ENCODE measurements at places on chromosomes 5 and 9. TPM values are rescaled to one million over a fixed set of nuclear protein-coding genes. Genes with fewer than 3 reads are reported as not detected.

- H3K4me3 ChIP-seq = no peak overlapping the region
- H3K36me3 ChIP-seq = no peaks in the 10 kb centered on the region
- no peak overlapping the region for H3K27ac ChIP-seq
- H3K27me3 ChIP-seq = no peaks in the 10 kb centered on the region
- DNase-seq = no peak
Observed at GRCh38 chr9:71740199-71740598, 28.1 kb downstream of the CEMIP2 start.

DNA sequence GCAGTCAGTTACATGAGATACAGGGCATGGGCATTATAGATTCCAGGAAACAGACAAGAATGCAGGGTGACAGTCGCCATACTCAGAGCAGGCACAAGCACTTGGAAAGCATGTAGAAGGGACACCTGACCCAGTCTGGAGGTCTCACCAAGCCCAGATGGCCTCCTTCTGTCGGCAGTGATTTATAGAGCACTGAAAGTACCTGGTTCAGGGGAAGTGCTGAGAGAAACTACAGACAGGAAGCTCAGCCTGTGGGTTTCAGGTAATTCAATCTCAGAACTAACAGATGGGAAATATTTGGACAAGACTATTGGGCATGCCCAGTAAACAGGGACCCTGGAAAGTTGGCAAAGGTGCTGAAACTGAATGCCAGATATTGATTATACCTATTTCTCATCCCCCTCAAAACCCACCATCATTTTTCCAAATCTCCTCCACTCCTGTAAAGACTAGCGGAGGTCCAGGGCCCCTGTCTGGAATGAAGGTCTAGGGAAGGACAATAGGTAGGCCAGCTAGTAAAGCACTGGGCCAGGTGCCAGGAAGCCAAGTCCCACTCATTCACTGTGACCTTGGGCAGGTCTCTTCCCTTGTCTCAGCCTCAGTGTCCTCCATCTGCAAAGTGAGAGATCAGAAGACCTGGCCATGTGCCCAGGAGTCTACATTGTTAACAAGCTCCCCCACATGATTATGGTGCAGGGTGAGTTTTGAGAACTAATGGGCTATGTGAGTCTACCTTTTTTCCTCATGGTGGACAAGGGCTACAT, 26.9 kb downstream of the KLHL3 start:
- no peaks in the 10 kb centered on the region for H3K36me3 ChIP-seq
- H3K27ac ChIP-seq = no peak overlapping the region
- H3K4me1 ChIP-seq = no peaks in the 10 kb centered on the region
- DNase-seq = no peak
- no peaks in the 10 kb centered on the region for H3K27me3 ChIP-seq

- H3K27ac ChIP-seq = no peak overlapping the region
- no peak for DNase-seq
- H3K4me1 ChIP-seq = no peaks in the 10 kb centered on the region
- no peak overlapping the region for H3K4me3 ChIP-seq
Observed at GRCh38 chr5:1033178-1033577, 24.6 kb downstream of the NKD2 start.

DNA sequence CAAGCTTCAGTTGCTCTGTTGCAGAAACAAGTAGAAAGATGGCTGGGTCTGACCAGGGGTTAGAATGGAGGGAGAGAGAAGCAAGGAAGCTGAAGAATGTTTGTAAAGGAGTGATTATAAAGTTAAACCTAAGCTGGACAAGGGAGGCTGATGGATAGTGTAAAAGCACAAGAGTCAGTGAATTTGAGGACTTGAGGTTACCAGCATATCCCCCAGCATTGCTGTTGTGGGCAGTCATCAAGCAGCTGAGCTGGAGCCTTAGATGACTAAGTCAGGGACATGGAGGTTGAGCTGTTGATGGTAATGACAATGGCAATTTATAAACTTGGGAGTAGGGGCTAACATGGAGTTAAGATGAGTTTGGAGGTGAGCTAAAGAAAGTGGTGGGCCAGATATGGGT, 131.5 kb downstream of the ERCC6L2 start:
- H3K4me3 ChIP-seq = no peak overlapping the region
- H3K27me3 ChIP-seq = no peaks in the 10 kb centered on the region
- no peak for DNase-seq
- H3K4me1 ChIP-seq = no peaks in the 10 kb centered on the region

DNA sequence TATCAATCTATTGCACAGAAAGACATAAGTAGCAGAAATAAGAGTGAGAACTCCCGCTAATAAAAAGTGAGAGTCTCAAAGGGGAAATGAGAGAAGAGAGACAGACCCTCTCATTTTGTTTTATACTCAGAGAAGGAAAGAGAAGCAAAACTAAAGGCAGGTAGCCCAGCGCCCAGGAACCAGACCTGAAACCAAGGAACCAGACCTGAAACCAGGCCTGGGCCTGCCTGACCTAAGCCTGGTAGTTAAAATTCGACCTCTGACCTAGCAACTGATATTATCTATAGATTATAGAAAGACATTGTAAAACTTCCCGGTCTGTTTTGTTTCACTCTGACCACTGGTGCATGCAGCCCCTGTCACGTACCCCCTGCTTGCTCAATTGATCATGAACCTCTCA, 134.5 kb upstream of the SEMA6A start:
- H3K27ac ChIP-seq = no peak overlapping the region
- no peaks in the 10 kb centered on the region for H3K4me1 ChIP-seq
- no peak overlapping the region for H3K4me3 ChIP-seq
- no peak for DNase-seq

GRCh38 chr5:76690704-76691466, 25.0 kb upstream of the F2R start:
- H3K27ac ChIP-seq = no peak overlapping the region
- no peaks in the 10 kb centered on the region for H3K36me3 ChIP-seq
- no peaks in the 10 kb centered on the region for H3K27me3 ChIP-seq

DNA sequence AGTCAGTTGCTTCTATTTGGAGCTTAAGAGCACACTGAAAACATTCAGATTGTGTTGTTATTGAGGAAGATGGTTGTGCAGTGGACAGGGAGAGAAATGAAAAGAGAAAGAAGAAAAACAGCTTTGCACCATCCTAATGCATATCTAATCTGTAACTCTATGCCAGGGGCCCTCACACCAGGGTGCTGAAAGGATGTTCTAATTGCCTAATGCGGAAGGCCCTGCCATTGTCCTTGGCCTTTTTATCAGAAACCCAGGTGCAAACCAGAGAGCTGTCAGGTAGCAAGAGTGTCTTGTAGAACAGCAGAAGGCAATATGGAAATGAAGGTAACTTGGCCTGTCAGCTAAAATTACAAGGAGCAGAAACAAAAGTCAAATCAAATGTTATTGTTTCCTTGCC, 384.5 kb upstream of the PIK3R1 start:
- no peaks in the 10 kb centered on the region for H3K36me3 ChIP-seq
- no peak overlapping the region for H3K4me3 ChIP-seq
- no peaks in the 10 kb centered on the region for H3K4me1 ChIP-seq
- peaks cover 6% of the 10 kb centered on the region for H3K27me3 ChIP-seq
- no peak for DNase-seq

- H3K4me1 ChIP-seq = peaks cover 10% of the 10 kb centered on the region
- H3K4me3 ChIP-seq = no peak overlapping the region
- no peaks in the 10 kb centered on the region for H3K27me3 ChIP-seq
Observed at GRCh38 chr9:129889941-129890717, 54.9 kb downstream of the USP20 start.

The SPOCK1 gene
- total RNA-seq = 0.27 TPM

The BARHL1 gene
- total RNA-seq = not detected

DNA sequence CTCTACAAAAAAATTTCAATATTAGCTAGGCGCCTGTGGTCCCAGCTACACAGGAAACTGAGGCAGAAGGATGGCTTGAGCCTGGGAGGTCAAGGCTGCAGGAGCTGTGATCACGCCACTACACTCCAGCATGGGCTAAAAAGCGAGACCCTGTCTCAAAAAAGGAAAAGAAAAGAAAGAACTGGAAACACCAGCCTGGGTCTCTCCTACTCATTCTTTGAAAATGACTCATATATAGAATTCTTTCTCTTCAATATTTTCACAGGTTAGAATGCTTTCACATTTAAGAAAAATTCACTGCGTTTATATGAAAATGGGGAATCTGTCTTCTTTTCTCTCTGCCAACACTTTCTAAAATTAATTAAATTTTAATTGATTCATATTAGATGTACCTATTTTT, 115.6 kb downstream of the TRPM6 start:
- no peak for DNase-seq
- no peak overlapping the region for H3K27ac ChIP-seq
- H3K27me3 ChIP-seq = no peaks in the 10 kb centered on the region
- no peaks in the 10 kb centered on the region for H3K36me3 ChIP-seq
- no peak overlapping the region for H3K4me3 ChIP-seq

DNA sequence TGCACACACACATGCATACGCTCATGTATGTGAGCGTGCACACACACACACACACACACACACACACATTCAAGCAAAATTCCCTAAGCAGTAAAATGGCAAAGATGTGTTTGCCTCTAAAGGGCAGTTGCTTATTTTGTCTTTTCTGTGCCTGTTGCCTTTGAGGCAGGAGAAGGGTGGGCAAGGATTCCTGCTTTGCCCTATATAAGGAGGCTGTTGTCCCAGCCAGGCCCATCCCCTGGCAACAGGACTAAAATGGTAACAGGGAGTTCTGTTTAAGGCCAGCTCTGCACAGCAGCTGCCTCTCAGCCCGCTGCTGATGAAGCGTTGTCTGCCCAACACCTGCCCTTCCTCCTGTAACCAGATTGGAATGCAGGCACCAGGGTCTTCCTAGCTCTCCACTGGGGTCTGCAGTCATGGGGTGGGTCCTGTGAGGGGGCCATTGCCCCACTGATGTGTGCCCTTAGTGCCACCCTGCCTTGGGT, 64.4 kb downstream of the PPARGC1B start:
- H3K4me1 ChIP-seq = peaks cover 30% of the 10 kb centered on the region
- no peaks in the 10 kb centered on the region for H3K27me3 ChIP-seq
- H3K4me3 ChIP-seq = no peak overlapping the region
- H3K36me3 ChIP-seq = no peaks in the 10 kb centered on the region
- no peak overlapping the region for H3K27ac ChIP-seq

The IL9 gene
- not detected for total RNA-seq

- no peak overlapping the region for H3K27ac ChIP-seq
- H3K27me3 ChIP-seq = no peaks in the 10 kb centered on the region
- DNase-seq = no peak
- H3K36me3 ChIP-seq = no peaks in the 10 kb centered on the region
Observed at GRCh38 chr5:61479850-61480614, 148.0 kb downstream of the ZSWIM6 start.
